ENCODE measurements at places on chromosomes 6 and 20.

GRCh38 chr6:10266061-10266460, 148.8 kb downstream of the TFAP2A start:
- no peak for DNase-seq

DNA sequence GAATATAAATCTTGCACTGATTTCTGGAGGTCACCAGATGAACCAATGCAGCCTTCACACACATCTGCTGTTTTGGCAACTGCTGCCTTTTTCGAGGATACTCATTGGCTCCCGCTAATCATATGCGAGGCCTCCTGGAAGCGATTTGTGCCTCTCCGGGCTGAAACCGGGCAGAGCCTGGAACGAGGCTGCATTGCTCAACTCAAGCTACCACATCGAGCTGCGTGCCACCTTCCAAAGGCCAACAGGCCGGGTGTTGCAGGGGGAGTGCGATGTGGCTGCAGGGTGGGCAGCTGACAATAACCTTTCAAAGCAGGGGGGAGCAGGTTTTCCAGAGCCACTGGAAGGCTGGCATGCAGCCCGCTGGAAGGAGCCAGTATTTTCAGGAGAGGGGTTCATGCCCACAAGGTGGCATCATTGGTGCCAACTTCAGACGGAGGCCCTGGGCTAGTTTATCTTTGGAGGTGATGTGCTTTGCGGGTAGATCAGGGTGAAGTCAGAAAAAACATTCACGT, 122.6 kb upstream of the IFNGR1 start:
- DNase-seq, result peak; percentile 47

- no peak for DNase-seq
Measured at GRCh38 chr20:38075161-38075998, 41.8 kb downstream of the RPRD1B start.

DNA sequence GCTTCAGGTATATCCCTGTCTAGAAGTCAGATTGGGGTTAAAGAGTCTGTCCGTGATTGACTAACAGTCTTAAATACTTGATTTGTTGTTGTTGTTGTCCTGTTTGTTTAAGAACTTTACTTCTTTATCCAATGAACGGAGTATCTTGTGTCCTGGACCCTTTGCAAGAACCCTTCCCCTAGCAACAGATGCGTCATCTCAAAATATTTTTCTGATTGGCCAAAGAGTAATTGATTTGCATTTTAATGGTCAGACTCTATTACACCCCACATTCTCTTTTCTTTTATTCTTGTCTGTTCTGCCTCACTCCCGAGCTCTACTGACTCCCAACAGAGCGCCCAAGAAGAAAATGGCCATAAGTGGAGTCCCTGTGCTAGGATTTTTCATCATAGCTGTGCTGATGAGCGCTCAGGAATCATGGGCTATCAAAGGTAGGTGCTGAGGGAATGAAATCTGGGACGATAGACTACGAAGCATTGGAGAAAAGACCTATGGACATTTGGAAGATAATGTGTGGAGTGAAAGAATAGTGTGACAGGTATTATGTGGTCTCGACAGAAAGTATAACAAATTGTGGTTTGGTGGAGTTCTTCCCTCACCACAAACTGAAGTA, at the start of gene HLA-DRA:
HLA-DRA (plus strand) TSS at position 286 of the 613 bp plus-strand sequence; CDS start at position 350, 64 bp downstream.
- peak; percentile 94 for DNase-seq

DNA sequence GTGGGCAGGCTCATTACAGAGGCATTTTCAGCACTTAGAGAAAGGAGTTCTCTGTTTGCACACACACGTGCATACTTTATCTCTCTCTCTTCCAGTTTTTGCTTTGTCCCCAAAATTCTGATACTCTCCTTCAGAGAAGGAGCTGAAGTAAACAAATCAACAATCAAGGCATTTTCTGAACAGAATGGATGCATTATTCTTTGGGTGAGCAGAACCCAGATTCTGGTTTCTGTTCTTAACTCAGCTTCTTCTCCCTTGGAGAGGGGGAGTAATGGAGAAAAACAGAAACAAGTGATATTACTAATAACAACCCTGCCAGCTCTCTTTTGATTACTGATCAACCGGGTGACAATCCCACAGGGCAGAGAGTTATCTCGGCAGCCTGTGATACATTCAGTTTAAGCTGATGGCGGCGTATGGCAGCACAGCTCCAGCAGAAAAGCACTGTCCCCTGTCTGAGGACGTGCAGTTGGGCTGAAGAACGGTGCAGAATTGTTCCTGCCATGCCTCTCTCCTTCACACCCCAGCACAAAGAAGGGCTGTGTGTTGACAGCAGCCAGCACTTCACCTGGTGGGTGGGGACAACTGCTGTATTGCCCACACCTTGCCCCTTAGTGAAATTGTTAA, 47.3 kb upstream of the SASH1 start:
- DNase-seq, result no peak

DNA sequence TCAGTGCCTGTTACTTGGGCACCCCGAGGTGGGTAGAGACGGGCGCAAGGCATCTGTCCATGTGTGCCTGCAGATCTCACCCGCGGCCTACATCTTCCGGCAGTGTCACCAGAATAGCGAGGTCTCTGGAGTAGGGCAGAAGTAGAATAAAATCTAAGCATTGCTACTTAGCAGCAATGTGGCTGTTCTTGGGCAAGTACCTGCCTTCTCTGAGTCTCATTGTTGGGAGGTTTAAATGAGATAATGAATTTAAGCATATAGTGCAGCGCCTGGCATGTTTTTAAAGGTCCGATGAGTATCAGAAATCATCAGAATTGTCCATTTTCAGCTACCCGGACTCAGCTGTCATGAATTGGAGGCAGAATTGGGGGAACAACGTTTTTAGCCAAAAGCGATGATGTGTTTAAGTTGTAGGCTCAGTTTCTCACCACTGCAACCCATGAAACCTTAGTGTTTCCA, 800 bp downstream of the ABCC10 start:
- no peak for DNase-seq

Data from activated CD4-positive, alpha-beta T cell treated with anti-CD3 and anti-CD28 coated beads, Interleukin-2, Interleukin-4, amounts not matched to agents 100 ng/mL and 50 ng/mL, durations not matched to agents 16 hours and 8 hours (primary cell).